Hematopoietic multipotent progenitor cell treated with erythropoietin and hydrocortisone succinate and interleukin-3 and kit ligand, for 8 days (in vitro differentiated cells): ENCODE measurements at places on chromosomes 4 and X.

DNA sequence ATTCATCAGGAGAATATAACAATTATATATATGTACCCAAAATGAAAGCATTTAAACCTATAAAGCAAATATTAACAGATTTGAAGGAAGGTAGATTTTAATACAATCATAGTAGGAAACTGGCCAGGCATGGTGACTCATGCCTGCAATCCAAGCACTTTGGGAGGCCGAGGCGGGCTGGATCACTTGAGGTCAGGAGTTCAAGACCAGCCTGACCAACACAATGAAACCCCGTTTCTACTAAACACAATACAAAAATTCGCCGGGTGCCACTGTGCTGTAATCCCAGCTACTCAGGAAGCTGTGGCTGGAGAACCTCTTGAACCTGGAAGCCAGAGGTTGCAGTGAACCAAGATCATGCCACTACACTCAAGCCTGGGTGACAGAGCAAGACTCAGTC is 118.3 kb downstream of the KCNIP4 start:
- no peak for DNase-seq

GRCh38 chr4:146310319-146311021 is 96.1 kb downstream of the REELD1 start:
- DNase-seq: no peak

DNA sequence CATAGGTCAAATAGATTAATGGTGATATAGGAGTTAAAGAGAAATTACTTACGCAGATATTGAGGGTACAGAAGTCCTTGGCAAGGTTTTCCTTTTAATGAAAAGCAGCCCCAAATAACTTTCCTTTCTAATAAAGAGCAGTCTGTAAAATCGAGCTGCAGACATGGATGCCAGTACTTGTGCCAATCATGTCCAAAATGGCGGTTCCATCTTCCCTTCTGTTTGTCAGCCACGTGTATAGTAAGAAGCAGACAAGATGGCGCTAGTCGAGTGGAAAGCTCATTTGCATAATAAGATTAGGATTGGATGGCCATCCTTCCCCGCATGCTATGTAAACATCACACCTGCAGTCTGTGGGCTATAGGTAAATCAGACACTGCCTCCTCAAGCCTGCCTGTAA is 68.5 kb downstream of the FGFBP1 start:
- DNase-seq: no peak

GRCh38 chr4:142850478-142850877 is 4.4 kb upstream of the INPP4B start:
- DNase-seq: no peak

GRCh38 chrX:153903991-153904957 is at the start of gene AVPR2:
AVPR2 (plus strand) TSS chrX:153904673; CDS start chrX:153905146, 473 bp downstream.
- no peak for DNase-seq

DNA sequence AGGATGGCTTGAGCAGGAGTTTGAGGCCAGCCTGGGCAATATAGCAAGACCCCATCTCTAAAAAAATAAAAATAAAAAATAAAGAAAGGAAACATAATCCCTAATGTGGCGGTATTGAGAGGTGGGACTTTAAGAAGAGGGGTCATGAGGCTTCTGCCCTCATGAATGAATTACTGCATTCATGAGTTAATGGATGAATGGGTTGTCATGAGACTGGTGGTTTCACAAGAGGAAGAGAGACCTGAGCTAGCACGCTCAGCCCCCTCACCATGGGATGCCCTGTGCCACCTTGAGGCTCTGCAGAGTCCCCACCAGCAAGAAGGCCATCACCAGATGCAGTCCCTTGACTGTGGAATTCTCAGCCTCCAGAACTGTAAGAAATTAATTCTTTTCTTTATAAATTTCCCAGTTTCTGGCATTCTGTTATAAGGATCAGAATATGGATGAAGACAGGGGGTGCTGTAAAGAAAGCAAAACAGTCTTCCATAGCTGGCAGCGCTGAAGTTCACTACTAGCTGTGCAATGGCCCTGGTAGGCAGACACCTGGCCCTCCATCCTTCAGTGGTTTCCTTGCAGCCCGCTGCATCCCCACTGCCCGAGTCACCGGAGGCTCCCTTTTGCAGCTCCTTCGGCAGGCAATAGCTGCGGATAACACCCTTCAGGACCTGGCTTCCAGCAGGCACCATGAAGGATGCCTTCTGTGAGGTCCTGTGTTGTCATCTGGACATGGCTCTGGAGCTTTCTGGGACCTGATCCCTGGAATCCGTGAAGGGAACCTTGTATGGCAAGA is 44.8 kb upstream of the NSG1 start:
- no peak for DNase-seq

DNA sequence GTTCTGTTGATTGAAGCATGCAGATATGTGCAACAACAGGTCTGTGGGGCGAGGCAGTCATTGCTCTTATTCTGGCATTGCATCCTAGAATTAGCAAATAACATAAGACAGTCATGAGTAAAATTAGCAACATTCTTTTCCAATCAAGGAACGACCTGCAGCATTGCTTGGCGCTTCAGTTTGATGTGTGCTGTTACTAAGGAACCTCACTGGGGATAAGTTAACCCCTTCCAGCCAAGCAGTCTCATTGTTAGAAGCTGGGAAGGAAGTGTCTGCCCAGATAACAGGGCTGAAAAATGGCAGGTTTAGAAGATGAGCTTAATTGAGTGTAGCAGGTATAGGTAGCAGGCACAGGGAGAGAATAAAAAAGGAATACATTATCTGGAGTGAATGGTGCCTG is 55.4 kb downstream of the RBM46 start:
- DNase-seq: no peak

GRCh38 chr4:5710961-5711478 is at the start of gene EVC:
EVC (plus strand) TSS chr4:5711201; CDS start chr4:5711381, 180 bp downstream.
- peak; percentile 6 for DNase-seq

GRCh38 chrX:17368002-17368401 is 7.0 kb upstream of the NHS start:
- no peak for DNase-seq

- DNase-seq: no peak
These were observed 429.5 kb downstream of the GRID2 start for GRCh38 chr4:92733231-92733630.

DNA sequence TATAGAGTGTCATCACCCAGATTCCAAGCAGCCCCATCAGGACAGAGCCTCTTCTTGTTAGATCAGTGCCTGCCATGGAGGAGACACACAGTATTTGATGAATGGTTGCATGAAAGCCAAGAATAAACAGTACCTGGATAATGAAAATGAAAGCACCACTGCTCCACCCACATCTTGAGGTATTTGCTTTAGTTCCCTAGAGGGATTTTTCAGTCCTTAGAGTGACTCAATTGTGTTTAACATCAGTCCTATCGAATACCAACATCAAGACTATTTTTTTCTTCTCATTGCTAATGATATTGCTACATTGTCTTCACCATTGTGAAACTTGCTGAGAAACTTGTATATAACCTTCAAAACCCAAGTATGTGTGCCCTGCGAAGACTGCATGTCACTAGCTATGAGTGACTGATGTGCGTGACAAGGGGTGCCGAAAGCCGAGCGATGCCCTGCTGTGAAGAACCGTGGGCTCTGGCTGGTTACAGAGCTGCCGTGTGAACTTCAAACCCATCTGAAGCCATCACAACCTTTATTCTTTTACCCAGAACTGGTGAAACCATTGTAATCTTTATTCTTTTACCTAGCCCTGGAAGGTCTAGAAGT is 211.3 kb upstream of the FAT1 start:
- no peak for DNase-seq

DNA sequence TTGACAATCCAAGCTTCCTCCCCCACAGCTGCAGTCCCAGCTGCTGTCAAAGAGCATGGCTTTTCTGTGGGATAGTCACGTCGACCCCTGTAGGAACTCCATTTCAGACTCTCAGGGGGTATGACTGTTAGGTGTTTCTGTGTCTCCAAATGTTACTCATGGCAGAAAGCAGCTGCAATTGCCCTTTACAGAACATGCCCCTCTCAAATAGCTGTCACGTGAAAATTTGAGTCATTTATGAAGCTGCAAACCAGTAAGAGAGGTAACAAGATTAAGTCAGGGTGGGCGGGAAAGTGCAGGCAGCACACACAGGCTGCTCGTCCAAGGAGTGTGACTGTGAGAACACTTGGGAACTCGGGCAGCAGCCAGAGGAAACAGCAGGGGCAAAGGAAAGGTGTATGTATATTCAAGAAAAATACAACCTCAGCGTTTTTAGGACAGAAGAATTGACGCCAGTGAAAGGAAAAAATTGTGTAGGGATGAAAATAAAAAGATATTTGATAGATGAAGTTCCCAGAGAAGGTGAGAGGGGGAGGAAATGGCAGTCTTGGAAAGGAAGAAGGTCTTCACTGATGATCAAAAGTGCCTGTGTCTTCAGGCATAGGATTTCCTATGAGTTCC is 66.5 kb upstream of the TMEM184C start:
- DNase-seq: no peak

GRCh38 chrX:12301288-12301687 is 163.0 kb downstream of the FRMPD4 start:
- DNase-seq: no peak

- DNase-seq: no peak
These were observed 273.5 kb upstream of the HS3ST1 start for GRCh38 chr4:11701966-11702725.

GRCh38 chr4:76736414-76736813 is 161.5 kb downstream of the SOWAHB start:
- DNase-seq: no peak

- DNase-seq: no peak
These were observed 14.2 kb downstream of the GRPR start for GRCh38 chrX:16137416-16138107.

- DNase-seq: no peak
These were observed 60.9 kb downstream of the ANAPC4 start for GRCh38 chr4:25437926-25438325.

GRCh38 chr4:5999830-6000365 is 18.3 kb downstream of the C4orf50 start:
- no peak for DNase-seq

- DNase-seq: no peak
These were observed 82.6 kb downstream of the PCDH7 start for GRCh38 chr4:30802622-30803323.

- DNase-seq: no peak
These were observed 36.8 kb upstream of the BANK1 start for GRCh38 chr4:101753721-101754120.

- peak; percentile 8 for DNase-seq
These were observed 65.7 kb upstream of the PAGE1 start for GRCh38 chrX:49761481-49761880.

- DNase-seq: no peak
These were observed 288.0 kb upstream of the SFRP2 start for GRCh38 chr4:154076921-154077320.

GRCh38 chrX:69221239-69222102 is 56.2 kb upstream of the PJA1 start:
- DNase-seq: no peak

- no peak for DNase-seq
These were observed 12.1 kb downstream of the NIPAL1 start for GRCh38 chr4:48028696-48029095.

DNA sequence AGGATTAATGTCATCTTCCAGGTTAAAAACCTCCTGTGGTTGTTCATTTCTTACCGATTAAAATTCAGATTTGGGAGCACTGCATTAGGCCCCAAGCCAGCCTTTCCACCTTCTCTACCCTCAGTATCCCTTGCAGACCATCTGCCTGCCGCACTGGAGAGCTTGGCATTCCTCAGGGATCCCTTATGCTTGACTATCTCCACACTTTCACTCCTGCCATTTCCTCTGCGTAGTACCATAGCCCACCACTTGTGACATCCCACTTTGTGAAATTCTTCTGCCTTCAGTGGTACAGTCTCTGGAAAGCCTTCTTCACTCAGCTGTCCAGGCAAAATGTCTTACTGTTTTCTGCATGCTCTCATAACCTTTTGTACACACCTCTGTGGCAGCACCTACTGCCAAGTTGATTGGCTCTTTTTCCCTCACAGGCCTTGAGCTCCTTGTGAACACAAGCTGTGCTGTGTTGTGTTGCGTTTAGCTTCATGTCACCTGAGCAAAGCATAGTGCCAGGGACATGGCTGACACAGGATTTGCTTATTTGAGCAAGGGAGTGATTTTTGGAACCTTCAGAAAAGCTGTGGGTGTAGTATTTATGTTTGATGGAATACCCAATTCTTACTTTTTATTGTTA is 156.4 kb downstream of the ARX start:
- no peak for DNase-seq

DNA sequence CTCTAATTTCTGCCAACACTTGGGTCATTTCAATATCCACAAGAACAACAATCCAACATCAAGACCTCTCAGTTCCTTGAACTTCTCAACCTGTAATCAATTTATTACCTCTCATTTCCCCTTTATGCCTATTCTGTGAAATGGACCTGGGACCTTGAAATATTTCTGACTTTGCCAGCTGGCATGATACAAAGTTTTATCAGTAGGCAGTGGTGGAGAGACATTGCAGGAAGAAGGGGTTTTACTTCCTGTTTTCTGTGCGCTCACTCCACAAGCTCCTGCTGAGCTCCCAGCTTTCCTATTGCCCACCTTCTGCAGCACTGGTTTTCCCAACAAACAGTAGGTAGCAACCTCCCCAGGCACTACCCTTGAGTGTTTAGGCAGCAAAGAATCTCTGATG is 3.5 kb upstream of the ARHGEF6 start:
- peak; percentile 87 for DNase-seq

DNA sequence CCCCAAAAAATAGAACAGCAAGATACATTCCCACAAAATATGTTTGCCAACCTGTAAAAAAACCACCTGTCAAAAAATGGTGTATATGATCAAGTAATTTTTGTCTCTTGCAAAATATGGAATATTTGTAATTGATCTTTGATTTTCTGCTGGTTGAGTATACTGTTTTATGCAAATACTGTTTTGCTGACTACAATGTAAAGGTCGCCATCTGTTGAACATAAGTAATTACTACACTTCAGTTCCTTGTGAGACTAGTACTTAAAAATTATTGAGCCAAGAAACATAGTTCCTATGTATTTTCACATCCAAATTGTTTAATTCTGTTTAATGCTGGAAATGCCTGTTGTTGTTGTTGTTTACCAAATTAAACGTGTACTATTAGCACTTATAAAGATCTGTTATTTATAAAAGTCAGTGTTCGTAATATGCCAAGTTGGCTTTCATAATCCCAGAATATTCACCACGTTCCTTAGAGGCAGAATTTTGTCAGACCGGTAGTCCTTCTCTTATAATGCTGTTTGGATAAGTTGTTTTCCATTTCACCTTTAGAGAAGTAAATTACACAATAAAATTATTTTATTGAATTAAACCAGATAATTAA is 144.2 kb downstream of the PDLIM5 start:
- DNase-seq: peak; percentile 71

- DNase-seq: no peak
These were observed 65.0 kb downstream of the ATXN3L start for GRCh38 chrX:13254870-13255269.

- DNase-seq: no peak
These were observed 10.1 kb upstream of the ADH1A start for GRCh38 chr4:99300934-99301333.

DNA sequence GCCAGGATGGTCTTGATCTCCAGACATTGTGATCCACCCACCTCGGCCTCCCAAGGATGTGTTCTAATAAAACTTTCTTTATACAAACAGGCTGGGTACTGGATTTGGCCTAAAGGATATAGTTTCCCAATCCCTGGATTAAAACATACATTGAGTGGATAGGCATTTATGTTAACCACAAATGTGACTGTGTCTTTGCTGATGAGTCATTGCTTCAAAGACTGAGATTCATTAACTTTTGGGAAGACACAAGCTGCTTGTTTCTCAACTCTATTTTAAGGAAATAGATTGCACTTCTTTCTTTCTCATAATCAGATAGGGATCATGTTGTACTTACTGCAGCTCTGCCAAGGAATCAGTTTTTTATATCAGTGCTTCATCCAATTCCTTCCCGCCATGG is 131.3 kb upstream of the AGA start:
- no peak for DNase-seq

- DNase-seq: no peak
These were observed 20.8 kb downstream of the LIN54 start for GRCh38 chr4:82989575-82990429.

- DNase-seq: no peak
These were observed 414.3 kb upstream of the RPS6KA3 start for GRCh38 chrX:20680998-20681397.
